ENCODE measurements at places on chromosomes 16 and 17. TPM values are rescaled to one million over a fixed set of nuclear protein-coding genes. Genes with fewer than 3 reads are reported as not detected.

KCNJ12 gene
- total RNA-seq = not detected

CA7 gene
- not detected for total RNA-seq

CA10 gene
- total RNA-seq = 0.85 TPM

TOP2A gene
- total RNA-seq = 48.7 TPM

EPN3 gene
- total RNA-seq = 14.6 TPM

PPP1R9B gene
- 46.7 TPM for total RNA-seq

KRT20 gene
- total RNA-seq = not detected

KRTAP4-1 gene
- not detected for total RNA-seq

STAT5B gene
- total RNA-seq = 20.0 TPM

TBC1D3E gene
- total RNA-seq = not detected

ADGRG3 gene
- not detected for total RNA-seq

RAB11FIP3 gene
- 14.2 TPM for total RNA-seq

FAM171A2 gene
- 2.0 TPM for total RNA-seq

CACNA1G gene
- total RNA-seq = 0.09 TPM

- no peak for DNase-seq
Observed at GRCh38 chr17:35740997-35741931, 9.8 kb downstream of the RASL10B start.

DNA sequence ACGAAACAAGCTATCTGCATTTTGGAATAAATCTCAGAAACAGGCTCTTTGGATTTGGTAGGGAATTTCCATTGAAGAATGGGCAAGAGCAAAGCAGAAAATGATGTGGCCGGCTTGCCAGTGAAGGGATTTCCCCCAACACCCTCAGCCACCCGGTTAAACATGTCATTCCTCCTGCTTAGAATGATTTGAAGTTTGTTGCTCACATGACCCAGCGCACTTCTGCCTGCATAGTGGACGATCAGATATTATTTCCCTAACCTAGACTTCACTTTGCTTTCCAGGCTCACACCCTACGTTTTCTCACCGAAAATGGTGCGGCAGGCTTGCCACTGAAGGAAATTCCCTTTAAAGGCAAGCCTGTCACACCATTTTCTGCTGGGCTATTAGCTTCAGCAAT is 170.7 kb downstream of the CDH11 start:
- DNase-seq = no peak

- no peak for DNase-seq
Observed at GRCh38 chr17:40352237-40352778, 12.2 kb downstream of the GJD3 start.

DNA sequence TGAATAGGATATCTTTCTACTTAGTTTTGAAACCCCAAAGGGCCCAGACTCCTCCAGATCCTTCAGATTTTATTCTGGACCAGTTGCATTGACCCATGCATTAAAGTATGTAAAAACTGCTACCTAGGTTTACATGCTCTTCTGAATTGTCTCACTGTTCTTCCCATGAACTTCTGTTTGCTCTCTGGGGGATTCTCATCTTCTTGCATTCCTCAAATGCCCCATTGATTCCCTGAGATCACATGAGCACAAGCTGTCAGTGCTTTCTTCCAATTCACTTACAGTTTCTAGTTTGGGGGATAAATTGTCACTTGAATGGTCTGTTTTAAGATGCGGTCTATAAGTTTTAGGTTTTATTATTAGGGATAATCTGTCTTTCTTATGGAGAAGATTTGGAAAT is 188.9 kb upstream of the KIF2B start:
- no peak for DNase-seq

GRCh38 chr17:81457917-81458555 is 54.6 kb downstream of the ACTG1 start:
- DNase-seq = no peak

DNA sequence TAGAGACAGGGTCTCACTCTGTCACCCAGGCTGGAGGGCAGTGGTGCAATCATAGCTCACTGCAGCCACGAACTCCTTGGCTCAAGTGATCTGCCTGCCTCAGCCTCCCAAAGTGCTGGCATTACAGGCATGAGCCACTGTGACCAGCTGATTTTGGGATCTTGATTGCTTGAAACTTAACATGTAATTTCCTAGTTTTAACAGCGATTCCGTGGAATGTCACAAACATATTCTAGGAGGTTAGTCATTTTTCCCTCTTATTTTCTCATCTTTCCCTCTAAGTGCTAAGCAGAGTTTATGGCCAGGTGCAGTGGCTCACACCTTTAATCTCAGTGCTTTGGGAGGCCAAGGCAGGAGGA is 123.4 kb upstream of the CACNG3 start:
- DNase-seq = no peak

GRCh38 chr17:31226950-31227349 is 70.1 kb downstream of the OMG start:
- DNase-seq = no peak

DNA sequence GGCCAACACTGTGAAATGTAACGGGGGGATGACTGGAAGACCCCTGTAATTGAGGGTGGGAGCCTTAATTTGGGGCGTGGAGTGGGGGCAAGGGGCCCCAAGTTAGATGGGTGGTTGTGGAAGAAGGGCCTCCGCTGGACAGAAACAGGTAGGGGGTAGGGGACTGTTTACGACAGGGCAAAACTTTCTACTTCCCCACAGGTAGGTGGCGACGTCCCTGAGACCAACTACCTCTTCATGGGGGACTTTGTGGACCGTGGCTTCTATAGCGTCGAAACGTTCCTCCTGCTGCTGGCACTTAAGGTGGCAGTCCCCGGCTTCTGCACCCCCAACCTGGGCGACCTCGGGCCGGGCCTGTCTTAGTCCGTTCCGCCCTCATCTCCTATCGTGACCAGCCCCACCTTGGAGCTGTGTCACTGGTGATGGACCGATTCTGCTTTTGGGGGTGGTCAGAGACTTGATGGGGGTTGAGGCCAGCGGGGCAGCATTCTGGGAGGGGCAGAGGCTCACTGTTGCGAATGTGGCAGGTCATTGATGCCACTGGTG is 6.8 kb downstream of the PPP4C start:
- DNase-seq = no peak

GRCh38 chr17:36629970-36630502 is 28.7 kb downstream of the MRM1 start:
- DNase-seq = no peak

GRCh38 chr17:68768804-68769203 is 167.6 kb upstream of the FAM20A start:
- no peak for DNase-seq

GRCh38 chr16:80463751-80464495 is 76.9 kb upstream of the DYNLRB2 start:
- DNase-seq = no peak

- DNase-seq = peak; percentile 33
Observed at GRCh38 chr16:57422026-57422944, 17.7 kb downstream of the CCL17 start.

- no peak for DNase-seq
Observed at GRCh38 chr17:52178012-52178411, 19.5 kb upstream of the CA10 start.

DNA sequence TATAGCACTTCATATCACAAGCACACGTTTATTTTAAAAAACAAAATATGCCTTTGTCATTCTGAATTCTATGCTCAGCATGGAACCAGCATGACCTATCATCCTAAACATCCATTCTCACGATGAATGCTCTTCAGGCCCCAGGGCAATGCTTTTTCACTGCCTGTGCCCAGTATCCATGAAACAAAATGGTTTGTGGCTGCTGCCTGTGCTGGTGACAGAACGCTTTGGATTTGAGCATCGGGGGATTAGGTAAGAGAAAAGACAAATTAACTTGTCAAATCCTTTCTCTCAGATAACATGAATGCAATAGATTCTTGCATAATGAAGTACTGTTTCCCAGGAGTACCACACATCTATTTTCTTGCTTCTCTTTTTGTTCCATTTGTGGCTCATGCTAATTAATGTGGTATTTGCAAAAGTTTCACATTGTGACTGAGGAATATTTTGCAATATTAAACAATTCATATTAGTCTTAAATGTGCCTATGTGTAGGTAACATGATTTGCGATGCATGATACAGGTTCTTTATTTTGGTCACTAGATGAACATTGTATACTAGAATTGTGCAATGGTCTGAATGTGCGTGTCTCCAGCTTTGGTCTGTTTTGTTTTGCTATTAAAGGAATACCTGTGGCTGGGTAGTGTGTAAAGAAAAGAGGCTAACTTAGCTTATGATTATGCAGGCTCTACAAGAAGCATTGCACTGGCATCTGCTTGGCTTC is 25.8 kb upstream of the SRSF1 start:
- no peak for DNase-seq

DNA sequence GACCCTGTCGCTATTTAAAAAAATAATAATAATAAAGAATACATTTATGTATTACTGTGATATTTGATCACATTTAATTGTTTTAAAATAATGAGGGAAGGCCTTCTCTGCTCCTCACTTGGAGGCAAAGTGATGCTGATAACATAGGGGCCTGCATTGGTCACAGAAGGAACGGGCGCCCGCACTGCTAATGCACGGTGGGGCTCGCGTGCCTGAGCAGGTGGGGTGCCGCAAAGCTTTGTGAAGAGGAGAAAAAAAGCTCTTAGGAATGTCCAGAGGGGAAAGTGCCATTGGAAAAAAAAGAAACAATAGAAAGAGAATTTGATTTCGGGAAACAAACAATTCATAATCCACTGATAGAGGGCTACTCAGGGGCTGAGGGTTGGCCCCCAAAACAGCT is 143.8 kb downstream of the ZNF423 start:
- DNase-seq = no peak

GRCh38 chr17:1714980-1715802 is 5.0 kb upstream of the TLCD2 start:
- DNase-seq = peak; percentile 87

- no peak for DNase-seq
Observed at GRCh38 chr16:64308721-64309120, 813.1 kb downstream of the CDH11 start.

DNA sequence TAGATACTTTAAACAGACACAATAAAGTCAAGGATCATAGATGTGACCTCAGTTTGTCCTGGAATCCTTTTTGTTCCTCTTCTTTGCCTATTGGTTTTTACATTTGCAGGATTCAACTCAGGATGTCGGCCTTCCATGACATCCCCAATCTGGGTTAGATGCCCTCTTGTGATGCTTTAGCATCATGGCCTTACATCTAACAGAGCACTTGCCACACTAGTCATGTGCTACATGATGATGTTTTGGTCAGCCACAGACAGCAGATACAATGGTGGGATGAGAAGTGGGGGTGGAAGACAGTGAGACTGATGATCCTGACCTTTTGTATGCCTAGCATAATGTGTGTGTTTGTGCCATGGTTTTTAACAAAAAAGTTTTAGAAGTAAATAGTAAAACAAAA is 1.8 kb upstream of the SYNRG start:
- no peak for DNase-seq

GRCh38 chr16:3065069-3065741 is at the start of gene IL32:
Gene IL32, plus strand, starts transcription at chr16:3065640. Its CDS starts 172 bp downstream, at chr16:3065812.
- DNase-seq = peak; percentile 84

DNA sequence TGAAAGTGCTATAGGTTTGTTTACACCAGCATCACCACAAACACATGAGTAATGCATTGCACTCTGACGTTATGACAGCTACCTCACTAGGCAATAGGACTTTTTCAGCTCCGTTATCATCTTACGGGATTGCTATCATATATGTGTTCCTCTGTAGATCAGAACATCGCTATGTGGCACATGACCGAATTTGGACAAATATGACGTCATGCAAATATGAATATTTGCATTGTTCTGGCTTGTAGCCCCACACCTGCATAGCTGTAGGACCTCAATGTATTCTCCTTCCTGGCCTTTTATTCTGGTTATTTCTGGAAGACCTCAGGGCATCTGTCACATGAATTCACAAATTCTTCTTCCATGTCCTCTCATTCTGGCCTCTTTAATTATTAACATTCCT is 393.2 kb downstream of the CDH13 start:
- DNase-seq = no peak

DNA sequence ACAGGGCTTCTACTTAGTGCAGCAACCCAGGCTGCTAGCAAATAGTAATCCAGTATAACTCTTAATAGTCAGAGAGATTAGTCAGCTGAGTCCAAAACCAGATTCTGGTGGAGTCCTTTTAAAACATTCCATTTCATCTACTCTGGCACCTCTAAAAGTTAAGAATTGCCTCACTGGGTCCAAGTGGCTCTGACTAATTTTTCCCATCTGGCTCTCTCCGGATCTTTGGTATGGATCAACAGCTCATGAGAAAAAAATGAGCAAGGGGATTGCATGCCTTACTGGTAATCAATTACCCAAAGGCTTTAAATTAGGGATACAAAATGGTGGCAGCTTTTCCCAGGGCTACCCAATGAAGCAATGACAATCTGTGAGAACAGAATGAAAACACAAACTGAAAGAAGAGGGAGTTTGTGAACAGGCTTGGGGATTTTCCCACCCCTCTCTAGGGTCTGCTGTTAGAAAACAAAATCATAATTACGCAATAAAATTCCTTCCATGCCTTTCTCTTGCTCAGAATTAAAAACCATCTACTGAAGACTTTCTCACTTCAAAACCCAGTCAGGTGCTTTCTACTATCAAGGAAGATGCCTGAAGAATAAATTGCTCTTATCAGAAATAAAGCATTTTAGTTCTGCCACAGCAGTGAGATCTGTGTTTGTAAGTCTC is 84.6 kb upstream of the PMFBP1 start:
- peak; percentile 51 for DNase-seq

DNA sequence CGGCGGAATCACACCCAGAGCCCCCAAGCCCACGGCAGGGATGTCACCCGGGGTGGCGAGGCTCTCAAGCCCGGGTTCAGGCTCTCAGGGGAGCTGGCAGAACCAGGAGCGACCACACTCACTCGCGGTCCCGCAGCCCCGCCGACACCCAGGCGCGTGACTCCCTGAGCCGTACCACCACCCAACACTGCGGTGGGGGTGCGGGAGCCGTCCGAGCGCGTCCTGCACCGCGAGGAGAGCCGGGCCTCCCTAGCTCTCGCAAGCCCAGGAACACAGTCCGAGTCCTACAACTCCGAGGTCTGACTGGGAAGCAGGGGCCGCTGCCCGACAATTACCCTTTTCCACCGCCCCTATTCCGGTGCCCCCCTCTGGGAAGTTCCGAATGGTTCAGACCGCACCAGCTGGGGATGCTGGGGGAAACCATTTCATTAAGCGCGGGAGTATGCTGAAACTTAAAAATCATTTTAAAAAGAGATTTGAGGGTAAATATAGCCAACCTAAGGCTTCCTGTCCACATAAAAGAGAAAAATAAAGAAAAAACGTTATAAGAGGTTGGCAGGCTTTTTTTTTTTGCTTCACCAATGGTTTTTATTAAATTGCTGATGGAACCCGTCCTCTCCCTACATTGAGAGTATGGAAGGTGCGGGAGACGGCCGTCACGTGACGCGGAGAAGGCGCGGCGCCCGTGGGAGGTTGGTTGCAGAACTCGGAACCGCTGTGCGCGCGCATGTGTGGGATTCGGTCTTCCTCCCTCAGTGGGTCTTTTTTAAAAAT is at the start of gene FLCN:
Gene FLCN (minus strand): TSS at position 143 of the 774 bp plus-strand sequence. CDS start 9,031 bp downstream, outside the sequence.
- peak; percentile 81 for DNase-seq

- DNase-seq = peak; percentile 97
Observed at GRCh38 chr17:45425125-45425983, 7.3 kb downstream of the ARHGAP27 start.
